NCI-H526 (cell line): ENCODE measurements at places on chromosomes 11 and 22.

DNA sequence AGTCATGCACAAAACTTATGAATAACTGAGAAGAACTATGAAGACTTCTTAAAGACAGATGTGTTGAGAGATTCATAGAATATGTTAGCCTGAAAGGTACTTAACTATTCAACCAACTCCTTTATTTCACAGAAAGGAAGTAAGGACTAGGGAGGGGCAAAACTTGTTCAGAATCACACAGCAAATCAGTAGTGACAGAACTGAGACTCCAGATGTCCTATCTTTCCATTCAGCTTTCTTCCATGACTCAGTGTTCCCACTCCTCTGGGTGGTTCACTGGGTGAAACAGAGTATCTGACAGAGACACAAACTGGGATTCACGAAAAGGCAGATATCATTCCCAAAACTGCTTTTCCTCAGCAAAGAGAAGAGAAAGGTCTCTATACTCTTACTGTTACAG is 1053.3 kb downstream of the DLG2 start:
- no peak for DNase-seq

DNA sequence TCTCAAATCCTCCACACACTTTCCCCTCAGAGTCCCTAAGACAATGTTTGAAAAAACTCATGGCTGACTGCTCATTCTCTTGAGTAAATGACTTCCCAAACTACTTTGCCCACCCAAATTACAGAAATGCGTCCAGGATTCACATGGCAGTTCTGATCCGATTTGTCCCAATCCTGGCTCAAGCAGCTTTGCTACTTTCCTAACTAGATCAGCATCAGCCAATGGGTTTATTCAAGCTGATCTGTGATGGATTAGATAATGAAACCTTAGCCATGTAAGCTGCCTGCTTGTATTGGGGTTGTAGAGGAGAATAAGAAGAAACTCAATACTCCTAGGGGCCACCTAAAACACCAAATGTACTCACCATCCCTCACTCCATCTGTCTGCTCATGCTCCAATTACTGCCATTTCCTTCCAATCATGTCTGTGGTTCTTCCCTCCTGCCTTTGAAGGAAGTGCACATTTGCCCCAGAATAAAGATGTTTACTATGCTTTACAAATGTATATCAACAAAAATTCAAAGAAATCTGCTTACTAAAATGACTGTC is 6.9 kb downstream of the RBFOX2 start:
- DNase-seq = no peak

GRCh38 chr22:29152045-29152953 is 53.4 kb upstream of the EMID1 start:
- no peak for DNase-seq

DNA sequence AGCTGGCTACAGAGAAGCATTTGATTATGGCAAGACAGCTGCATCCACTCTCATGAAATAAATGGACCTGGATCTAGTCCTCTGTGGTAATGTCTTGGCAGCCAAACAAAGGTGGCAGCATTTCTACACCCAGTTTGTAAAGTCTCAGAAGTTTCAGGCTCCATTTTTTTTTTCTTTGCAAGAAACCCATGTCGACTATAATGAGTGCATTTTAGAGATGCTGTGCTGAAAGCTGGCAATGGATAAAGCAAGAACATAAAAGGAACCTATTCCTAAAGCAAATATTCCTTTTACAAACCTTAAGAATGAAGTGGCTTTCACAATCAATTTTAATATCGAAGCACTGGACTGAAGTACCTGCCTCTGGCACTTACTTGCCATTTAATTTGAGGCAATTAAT is 33.5 kb downstream of the THAP12 start:
- DNase-seq = no peak

GRCh38 chr11:32852207-32852606 is 22.5 kb downstream of the PRRG4 start:
- DNase-seq = no peak

DNA sequence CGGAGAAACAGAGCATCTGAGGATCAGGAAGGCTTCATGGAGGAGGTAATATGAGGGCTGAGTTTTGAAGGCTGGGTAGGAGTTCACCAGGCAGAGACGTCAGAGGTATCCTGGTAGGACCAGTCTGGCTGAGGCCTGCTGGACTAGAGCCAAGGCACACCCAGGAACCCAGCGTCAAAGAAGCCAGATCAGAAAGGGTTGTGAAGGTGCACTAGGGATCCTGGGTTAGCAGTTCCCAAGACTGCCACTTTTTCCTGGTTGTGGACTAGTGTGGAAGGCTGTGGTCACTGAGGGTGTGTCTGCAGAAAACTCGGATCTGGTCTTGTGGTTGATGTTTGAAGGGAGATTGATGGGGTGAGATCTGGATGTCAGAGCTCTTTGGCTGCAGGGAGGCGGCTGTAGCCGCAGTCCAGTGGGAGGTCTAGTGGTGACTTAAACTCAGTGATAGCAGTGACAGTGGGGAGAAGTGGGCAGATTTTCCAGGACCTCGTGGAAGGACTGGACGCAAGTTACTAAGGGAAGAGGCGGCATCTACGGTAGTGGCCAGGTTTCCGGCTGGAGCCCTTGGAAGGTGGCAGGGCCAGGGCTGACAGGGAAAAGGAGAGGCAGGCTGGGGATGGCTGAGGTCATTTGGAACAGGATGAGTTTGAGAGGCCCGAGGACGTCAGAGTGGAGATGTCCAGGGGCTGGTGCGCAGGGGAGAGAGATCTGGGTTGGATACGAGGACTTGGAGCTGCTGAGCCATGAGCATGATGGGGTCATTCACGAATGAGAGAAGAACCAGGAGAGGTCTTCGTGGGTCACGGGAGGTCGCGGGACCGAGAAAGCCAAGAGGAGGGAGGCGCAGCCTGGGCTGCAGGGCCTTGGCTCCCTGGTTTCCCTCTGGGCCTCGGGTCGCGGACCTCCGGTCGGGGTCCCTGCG is 10.9 kb downstream of the RELA start:
- no peak for DNase-seq

DNA sequence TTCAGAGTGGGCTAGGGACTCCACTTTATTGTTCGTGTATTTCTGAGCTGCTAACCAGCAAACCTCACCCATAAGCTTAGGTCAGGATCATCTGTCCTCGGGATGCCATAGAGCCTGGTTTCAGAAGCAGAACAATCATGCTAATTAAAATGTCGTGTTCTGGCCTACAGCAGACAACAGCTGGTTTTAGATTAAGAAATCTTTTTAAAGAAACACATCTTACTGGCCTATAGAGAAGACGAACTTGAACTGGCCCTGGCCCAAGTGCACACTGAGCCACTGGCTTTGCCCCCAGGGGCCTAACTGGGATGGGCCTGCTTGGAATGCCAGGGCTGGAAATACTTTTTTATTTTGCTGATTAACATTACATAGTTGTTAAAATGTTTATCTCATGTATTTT is 63.2 kb downstream of the ALX4 start:
- DNase-seq = no peak

GRCh38 chr22:45310331-45310976 is 720 bp downstream of the FAM118A start:
- no peak for DNase-seq

DNA sequence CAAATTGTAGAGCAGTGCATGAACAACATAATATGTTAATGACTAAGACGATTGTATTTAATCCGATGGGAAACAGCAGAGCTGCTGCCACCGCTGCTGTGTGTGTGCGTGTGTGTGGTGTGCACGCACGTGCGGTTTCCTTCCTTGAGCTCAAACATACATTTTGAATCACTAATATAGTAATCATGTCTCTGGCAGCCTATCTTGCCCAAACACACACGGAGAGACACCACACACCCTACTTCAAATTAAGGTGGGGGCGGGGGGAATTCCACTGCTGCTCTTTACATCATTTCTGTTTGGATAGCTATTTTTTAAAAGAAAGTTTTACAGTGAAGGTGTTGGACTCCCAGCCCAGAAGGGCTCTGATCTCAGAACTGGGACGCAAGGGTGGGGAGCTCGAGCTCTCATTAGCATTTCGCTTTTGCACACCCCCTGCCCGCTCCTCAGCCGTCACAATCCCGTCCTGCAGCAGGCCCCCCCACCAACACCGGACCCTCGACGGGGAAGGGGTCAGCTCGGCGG is 651 bp upstream of the FAM83F start:
- DNase-seq = peak; percentile 26

- no peak for DNase-seq
Measured at GRCh38 chr22:49678137-49678841, 149.4 kb downstream of the BRD1 start.

DNA sequence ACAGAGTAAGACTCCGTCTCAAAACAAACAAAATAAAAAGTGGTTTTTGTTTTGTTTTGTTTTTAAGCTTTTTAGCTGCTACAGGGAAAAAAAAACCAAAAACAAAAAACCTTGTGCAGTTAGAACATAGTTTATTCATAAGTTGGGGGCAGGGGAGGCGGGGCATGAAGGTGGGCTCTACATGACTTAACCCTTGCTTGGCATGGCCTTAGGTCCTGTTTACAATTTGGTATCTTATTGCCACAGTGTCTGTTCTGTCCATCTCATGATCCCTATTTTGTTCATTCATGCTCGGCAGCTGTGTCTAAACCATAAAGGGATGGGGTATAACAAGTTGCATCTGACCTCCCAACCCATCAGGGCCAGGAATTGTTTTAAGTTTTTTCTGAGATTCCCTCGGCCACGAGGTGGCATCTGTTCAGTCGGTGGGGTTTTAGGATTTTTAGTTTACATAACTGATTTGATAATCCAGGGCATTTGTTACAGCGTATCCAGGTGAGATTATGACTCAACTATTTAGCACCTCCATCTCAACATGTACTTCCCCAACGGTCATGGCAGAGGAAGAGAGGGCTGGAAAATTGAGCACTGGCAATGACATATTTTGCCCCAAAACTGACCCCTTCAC is 6.9 kb downstream of the AP5B1 start:
- no peak for DNase-seq

DNA sequence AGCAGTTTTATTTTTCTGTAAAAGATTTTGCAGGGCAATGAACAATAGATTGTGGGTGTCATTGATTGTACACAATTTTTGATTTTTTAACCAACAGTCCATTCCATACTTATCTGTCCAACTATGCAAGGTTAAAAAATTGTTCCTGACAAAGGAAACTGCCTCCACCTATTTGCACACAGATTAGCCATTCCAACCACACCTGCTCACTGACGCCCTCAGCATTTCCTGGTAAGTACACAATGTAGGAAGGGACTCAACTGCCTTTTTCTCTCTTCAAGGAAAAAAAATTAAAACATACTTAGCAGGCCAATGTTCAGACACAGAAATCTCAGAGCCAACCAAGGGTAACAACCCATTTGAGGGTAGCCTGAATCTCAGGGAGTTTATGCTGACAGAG is 4.3 kb upstream of the FUT4 start:
- DNase-seq = no peak

- no peak for DNase-seq
Measured at GRCh38 chr11:117917591-117918151, 11.5 kb downstream of the TMPRSS13 start.

GRCh38 chr11:15038963-15039362 is 34.4 kb upstream of the CALCB start:
- DNase-seq = no peak

- no peak for DNase-seq
Measured at GRCh38 chr11:129331217-129331616, 44.4 kb upstream of the BARX2 start.

DNA sequence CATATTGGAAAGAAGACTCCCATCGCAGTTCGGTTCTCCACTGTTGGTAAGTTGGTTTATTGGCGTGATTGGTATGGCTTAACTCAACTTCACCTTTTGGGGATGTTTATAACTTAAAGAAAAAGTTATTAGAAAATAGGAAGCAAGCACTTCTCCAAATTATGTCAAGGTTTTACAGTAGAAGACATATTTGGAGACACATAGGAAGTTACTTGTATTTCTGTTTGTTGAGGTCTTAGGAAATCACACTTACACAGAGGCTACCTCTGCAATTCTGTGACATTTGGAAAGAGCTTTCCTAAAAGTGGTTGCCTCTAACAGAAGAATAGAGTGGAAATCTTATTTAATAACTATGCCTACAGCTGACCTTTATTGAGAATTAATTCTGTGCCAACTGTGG is 12.3 kb downstream of the CAT start:
- no peak for DNase-seq

DNA sequence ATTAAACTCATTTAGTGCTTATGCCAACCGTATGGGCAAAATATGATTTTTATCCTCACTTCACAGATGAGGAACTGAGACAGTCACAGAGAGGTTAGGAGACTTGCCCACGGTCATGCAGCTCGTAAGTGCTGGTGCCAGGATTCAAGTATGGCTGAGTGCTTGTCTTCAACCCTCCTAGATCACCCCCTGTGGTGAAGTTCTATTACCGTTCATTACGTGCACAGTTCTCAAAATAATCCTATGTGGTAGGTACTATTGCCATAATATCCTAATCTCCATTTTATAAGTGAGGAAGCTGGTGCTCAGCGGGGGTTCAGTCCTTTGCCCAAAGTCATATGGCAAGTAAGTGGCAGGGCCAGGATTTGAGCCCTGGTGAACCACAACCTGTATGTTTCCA is 1.5 kb downstream of the MIEF1 start:
- no peak for DNase-seq
